ENCODE measurements at places on chromosomes 4 and X. TPM values are rescaled to one million over a fixed set of nuclear protein-coding genes. Genes with fewer than 3 reads are reported as not detected.

GRCh38 chr4:184950117-184950830 is 68.0 kb upstream of the HELT start:
- no peak for DNase-seq

GRCh38 chrX:136497556-136498052 is at the start of gene HTATSF1:
TSS of gene HTATSF1 (plus strand) at chrX:136497592. CDS start at chrX:136497685, 93 bp downstream.
- DNase-seq, result no peak

DNA sequence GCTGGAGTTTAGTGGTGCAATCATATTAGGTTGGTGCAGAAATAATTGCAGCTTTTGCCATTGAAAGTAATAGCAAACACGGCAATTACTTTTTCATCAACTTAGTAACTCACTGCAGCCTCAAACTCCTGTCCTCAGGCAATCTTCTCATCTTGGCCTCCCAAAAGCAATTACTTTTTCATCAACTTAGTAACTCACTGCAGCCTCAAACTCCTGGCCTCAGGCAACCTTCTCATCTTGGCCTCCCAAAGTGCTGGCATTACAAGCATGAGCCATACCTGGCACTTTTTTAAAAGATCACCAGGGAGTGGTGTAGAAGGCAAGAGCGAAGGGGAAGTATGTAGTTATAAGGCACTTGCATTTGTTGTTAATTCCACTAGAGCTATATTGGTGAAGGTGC is 491.1 kb upstream of the ADGRL3 start:
- DNase-seq, result no peak

The TLR10 gene
- total RNA-seq, result not detected

Data from transverse colon (tissue), 4 donors.